Retina (tissue), 1 donor: ENCODE measurements at places on chromosomes 3 and 15.

- no peak for DNase-seq
Measured at GRCh38 chr3:18428036-18428435, 2.9 kb upstream of the SATB1 start.

- DNase-seq = peak; percentile 31
Measured at GRCh38 chr15:57866149-57866736, 159.7 kb downstream of the POLR2M start.

- no peak for DNase-seq
Measured at GRCh38 chr3:65963787-65964677, 74.7 kb downstream of the MAGI1 start.

GRCh38 chr3:132549890-132550578, 47.0 kb upstream of the ACKR4 start:
- DNase-seq = no peak

- DNase-seq = no peak
Measured at GRCh38 chr3:25456723-25457670, 28.9 kb downstream of the RARB start.

GRCh38 chr3:53150247-53151085, 10.5 kb upstream of the PRKCD start:
- DNase-seq = no peak

DNA sequence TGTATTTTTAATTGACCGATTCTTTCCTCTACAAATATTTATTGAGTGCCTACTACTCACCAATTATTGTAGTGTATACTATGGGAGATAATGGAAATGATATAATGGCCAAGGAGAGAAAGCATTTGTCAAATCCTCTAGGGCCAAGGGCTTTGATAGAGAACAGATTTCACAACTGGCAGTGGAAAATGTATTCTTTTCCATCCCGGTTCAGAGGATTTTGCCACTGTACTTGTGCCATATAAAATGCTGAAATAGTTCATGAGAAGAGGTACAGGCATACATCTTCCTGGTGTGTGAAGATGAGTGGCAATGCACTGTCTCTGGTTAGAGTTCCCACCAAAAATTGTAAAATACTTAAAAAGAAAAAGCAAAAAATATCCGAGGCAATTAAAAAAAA, 451.6 kb upstream of the TPRG1 start:
- DNase-seq = no peak

- DNase-seq = no peak
Measured at GRCh38 chr15:38782156-38782555, 217.5 kb upstream of the RASGRP1 start.

- DNase-seq = no peak
Measured at GRCh38 chr3:185797108-185797881, 27.5 kb downstream of the IGF2BP2 start.

GRCh38 chr3:160455846-160456245, 6.3 kb upstream of the TRIM59 start:
- no peak for DNase-seq

DNA sequence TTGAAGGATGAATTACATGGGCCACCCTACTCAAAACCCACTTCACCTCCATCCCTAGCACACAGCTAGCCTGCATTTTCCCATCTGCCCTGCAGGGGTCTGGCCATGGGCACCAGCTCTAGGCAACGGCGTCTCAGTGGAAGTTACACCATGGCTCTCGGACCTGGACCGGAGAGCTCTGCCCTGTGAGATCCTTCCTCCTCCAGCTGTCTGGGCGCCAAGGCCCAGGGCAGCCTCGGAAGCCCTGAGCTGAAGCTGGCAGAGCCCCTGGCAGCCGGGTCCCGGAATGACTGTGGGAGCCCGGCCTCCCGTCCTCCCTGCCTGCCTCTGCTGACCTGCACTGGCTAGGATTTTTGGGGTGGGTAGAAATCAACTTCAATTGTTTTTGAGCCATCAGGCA, 98.9 kb downstream of the CHSY1 start:
- no peak for DNase-seq

DNA sequence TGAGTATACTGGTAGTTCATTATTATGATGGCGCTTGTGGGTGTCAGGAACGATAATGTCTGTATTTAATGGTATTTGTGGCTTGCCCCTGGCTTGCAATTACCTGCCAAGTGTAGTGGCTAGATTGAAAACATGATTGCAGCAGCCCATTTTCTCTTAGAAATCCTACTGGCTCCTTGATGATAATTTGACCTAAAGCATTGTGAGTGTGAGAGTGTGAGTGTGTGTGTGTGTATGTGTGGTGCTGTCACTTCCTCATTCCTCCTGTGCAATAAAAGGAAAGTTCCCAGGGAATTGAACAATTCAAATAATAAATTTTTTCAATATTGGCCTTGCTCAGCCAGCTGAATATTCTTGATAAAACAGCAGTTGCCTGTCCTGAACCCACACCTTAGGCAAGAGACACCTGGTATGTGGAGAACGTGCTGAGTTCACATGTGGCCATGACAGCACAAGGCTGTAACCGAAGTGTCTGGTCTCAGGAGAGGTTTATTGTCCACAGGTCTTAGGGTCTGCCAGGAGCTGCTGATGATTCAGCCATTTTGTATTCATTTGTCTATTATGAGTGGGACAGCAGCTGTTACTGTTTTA, 193.3 kb downstream of the CD47 start:
- no peak for DNase-seq

- no peak for DNase-seq
Measured at GRCh38 chr3:132326251-132326650, 9.0 kb downstream of the ACP3 start.
